Activated CD4-positive, alpha-beta T cell treated with anti-CD3 and anti-CD28 coated beads, Interleukin-2, amount 50 U/mL, for 48 hours (primary cell): ENCODE measurements at places on chromosomes 6 and 20.

DNA sequence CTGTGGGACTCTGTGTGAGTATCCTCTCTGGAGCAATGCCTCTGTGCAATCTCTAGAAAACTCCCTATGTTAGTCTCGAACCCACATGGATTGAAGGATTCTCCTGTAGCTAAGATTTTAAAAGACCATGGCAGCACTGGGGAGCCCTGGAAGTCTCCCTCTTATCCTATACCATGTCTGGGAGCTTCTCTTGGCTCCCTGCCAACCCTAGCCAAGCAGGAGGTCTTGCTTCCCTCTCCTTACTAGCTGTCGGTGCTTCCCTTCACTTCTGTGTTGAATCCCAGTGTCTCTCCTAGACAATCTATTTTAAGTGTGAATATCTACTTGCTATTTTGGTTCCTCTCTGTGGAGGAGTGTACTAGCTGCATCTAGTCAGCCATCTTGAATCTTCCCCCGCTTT, 118.8 kb upstream of the NRN1 start:
- DNase-seq, result no peak

- DNase-seq, result no peak
Measured at GRCh38 chr6:52666523-52666922, 4.4 kb upstream of the TMEM14A start.

DNA sequence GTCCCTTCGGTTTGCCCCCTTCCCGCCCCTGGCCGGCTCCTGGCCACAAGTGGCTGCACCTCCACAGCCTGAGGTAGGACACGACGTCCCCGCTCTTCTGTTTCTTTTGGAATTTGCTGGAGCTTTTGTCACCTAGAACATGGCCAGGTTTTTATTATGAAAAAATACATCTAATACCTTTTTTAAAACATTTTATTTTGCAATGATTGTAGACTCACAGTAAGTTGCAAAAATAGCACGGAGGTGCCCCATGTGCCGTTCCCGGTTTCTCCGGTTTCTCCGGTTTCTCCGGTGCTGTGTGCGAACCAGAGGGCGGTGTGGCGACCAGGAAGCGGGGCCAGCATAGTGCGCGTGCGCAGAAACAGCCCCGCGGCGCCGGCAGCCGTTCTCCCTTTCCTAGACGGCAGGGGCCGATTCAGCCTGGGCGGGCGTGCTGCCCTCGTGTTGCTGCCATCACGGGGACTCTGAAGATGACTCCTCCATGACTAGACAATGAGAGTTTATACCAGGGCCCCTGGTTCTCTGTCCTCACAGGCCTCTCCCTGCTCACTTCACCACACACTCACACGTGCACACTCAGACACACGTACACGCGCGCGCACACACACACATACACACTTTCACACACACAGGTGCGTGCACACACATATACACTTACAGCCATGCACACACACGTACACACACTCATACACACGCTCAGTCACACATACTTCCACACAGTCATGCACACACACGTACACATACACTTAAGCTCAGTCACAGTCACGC, 102.1 kb downstream of the TMEM242 start:
- peak; percentile 83 for DNase-seq

DNA sequence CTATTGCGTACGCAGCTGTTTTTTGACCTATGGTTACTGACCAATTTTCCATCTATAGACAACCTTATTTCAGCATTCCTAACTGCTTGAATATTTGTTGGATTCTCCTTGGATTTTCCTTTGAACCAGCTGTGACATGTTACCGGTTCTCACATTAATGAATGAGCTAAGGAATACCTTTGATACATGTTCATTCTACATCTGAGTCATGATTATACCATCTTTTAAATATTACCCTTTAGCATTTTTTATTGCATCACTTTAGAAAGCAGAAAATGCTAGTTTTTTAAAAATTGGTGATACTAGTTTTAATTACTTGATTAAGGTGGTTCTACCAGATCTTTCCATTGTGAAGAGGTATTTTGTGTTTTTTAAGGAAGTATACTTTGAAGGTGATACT, 1.9 kb upstream of the IGF2R start:
- DNase-seq, result no peak

DNA sequence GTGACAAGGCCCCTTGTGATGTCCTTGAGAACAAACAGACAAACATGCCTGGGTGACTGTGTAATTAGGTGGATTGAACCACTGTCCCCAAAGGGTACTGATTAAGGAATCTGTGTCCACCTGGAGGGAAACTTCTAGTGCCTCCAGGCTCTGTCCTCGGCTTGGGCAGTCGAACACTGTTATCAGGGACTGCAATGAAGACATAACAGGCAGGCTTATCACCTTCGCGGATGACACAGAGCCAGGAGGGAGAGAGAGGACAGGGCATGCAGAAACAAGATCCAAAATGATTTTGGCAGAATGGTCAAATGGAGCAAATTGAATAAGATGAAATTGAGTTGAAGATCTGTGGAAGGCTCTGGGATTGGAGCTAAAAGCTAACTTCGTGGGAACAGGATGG, 60.9 kb upstream of the ZFAND3 start:
- no peak for DNase-seq

- no peak for DNase-seq
Measured at GRCh38 chr6:160042014-160042773, 73.3 kb downstream of the IGF2R start.

DNA sequence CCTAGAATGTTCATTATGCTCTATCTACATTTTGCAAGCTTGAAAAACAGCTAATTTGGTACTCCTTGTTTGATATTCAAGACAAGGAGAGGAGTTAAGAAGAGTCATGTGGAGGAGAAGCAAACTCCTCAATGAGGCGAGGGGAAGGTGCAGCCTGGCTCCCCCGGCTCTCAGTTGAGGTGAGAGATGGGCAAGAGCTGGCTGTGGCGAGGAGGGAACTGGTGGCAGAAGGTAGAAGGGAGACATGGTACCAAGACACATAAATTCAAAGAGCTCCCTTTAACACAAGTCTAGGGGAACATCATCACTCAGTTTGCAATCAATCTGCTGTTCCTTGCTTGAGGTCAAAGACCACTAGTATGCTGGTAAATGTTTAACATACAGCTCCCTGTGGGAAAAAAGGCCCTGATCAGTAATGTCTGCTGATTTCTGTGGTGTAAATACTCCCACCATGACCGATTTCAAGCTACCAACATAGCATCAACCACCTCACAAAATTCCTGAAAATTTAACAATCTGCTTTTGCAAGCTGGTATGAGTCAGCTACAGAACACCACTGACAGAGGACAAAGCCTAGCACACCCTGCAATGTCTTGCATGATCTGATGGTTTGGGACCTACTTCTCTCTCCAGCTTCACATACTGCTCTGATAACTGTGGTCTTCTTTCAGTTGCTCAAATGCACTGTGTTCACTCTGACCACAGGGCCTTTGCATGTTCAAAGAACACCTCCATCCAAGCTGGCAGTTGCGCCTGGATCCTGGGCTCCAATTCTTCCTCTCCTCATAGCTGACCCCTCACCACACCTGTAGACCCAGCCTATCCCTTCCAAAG, 516.3 kb upstream of the CHD6 start:
- DNase-seq, result no peak

- no peak for DNase-seq
Measured at GRCh38 chr6:87618531-87618930, 28.6 kb downstream of the ORC3 start.

DNA sequence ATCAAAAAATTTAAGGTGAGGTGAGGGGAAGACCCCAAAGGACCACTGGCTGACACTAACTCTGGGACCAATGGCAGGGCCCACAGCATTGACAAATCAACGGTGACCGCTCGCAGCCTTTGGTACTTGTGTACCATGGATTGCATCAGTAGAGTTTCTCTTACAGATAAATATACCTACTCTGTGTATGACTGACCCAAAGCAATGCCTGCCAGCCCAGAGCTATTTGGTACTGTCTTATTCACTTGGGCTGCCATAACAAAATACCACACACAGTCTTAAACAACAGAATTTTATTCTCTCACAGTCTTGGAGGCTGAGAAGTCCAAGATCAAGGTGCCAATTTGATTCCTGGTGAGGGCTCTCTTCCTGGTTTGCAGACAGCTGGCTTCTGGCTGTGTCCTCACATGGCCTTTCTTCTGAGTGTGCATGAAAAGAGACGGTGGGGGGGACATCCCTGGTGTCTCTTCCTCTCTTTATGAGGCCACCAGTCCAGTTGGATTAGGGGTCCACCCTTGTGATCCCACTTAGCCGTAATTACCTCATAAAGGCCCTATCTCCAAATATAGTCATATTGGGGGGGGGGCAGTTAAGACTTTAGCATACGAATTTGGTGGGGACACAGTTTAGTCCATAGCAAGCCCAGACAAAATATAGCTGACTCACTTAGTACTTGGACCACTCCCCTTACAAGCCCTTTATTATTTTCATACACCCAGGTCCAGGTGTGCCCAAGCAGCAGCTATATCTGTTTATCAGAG, 336.3 kb downstream of the CD83 start:
- no peak for DNase-seq

GRCh38 chr6:38375341-38375740, 264.4 kb downstream of the BTBD9 start:
- DNase-seq, result no peak

DNA sequence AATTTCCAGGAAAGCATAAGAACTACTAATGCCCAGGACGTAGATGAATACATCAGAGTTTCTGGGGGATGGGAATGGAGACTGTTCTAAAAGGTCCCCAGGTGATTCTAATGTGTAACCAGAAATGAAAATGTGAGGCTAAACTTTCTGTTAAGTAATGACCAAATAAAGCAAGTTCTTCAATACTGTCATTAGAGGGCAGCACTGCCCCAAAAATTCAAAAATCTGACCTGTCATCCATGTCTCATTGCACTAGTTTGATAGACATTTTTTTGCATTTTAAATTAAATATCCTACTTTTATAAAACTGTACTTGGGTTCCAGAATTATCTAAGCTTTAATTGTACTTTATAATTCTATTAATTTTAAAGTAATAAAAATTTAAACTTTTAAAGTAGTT, 94.9 kb downstream of the RFX6 start:
- DNase-seq, result peak; percentile 7

GRCh38 chr6:39228992-39229767, at the start of gene KCNK5:
TSS of gene KCNK5 (minus strand) at chr6:39229475. CDS start at chr6:39229111, 364 bp downstream.
- peak; percentile 85 for DNase-seq

DNA sequence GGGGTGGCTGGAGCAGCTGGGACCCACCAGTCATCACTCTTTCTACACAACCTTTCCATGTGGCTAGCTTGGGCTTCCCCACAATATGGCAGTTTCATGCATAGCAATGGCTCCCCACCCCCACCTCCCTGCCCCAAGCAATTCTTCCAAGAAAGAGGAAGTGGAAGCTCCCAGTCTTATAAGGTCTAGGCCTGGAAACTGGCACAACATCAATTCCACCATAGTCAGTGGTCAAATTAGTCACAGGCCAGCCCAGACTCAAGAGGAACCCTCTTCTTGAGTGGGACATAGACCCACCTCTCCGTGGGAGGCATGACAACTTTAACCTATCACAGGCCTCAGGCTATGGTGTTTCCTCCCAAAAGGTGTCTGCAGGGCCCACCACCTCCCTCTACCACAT, 17.7 kb downstream of the TGM6 start:
- no peak for DNase-seq

GRCh38 chr6:156154896-156155295, 622.3 kb upstream of the ARID1B start:
- no peak for DNase-seq
